ENCODE measurements at places on chromosomes 13 and 19. TPM values are rescaled to one million over a fixed set of nuclear protein-coding genes. Genes with fewer than 3 reads are reported as not detected.

DNA sequence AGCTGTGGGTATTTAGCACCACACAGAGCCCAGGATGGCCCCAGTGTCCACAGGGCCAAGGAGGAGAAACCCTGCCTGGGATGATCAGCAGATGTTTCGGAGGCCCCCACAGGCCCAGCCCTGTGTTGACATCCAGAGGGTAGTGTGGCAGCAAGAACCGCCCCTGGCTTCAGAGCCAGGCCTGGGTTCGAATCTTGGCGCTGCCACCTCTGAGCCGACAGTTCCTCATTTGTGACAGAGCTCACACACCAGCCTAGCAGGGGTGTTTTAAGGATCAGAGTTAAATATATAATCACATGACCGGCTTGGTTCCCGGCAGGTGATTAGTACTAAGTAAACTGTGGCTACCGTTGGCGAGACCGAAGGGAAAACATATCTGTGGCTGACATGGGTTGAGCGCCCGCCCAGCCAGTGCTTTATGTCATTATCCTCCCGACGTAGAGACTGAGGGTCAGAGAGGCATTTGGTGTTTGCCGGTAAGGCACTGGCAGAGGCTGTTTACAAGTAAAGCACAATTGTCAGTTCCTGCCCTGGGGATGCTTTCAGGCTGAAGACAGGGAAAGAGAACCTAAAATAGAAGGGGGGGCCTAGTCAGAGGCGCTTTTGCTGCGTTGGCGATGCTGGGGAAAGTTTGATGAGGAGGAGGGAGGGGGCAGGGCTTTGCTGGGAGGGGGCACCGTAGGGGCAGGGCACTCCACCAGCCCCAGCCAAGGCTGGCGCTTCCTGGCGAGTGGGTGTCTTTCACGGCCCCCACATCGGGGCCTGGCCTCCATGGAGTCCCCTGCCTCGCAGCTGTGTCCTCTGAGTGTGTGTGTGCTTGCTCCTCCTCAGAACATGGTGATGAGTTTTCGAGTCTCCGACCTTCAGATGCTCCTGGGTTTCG is 4.8 kb downstream of the PIAS4 start:
- no peak for DNase-seq
- peaks cover 5% of the 10 kb centered on the region for H3K4me1 ChIP-seq
- H3K27ac ChIP-seq, result no peak overlapping the region
- no peaks in the 10 kb centered on the region for H3K27me3 ChIP-seq
- no peak overlapping the region for H3K4me3 ChIP-seq

- DNase-seq, result no peak
- H3K36me3 ChIP-seq, result no peaks in the 10 kb centered on the region
- peaks cover 30% of the 10 kb centered on the region for H3K4me1 ChIP-seq
- no peak within 1 kb of the TSS for H3K27ac ChIP-seq
- peak within 1 kb of the TSS; percentile 84 for H3K4me3 ChIP-seq
Observed at GRCh38 chr19:17245535-17245984, at the start of gene NR2F6. Gene NR2F6, minus strand, starts transcription at chr19:17245919. Its CDS starts 699 bp downstream, at chr19:17245220.

DNA sequence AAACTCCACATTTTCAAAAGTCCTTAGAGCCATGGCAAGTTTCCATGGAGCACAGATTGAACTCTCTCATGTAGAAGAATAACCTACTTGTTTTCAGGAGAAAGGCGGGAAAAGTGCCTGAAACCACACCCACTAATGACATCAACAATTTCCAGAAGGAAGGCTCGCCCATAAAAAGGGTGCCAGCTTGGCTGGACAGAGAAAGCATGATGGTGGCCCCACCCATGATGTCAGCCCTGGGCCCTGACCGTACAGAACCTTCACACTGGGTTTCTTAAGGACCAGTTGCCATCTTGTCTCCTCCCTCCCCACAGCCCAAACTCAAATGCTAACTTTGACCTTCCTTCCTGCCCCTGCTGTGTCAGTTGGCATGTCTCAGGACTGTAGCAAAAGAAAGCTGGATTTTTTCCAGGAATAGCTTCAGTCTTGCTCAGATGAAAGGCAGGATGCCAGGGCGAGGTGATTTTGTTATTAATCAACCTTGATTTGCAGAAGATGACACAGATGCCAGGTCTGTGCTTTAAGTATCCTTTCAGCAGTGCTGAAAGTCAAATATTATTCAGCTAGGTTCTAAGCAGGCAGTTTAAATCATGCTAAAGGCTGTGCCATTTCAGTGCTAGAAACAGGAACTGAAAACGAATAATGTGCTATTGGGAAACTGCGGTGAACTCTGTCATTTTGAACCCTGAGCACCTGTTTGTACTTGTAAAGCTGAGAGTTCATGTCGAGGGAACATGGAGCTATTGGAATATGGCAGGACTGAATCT is 89.5 kb upstream of the RFC3 start:
- no peak overlapping the region for H3K27ac ChIP-seq
- peak; percentile 63 for DNase-seq
- 0 out of 2 replicates have a peak, but pooled peaks cover 8% of the 10 kb centered on the region for H3K4me1 ChIP-seq
- no peaks in the 10 kb centered on the region for H3K27me3 ChIP-seq
- no peaks in the 10 kb centered on the region for H3K36me3 ChIP-seq
- no peak overlapping the region for H3K4me3 ChIP-seq

- no peak for DNase-seq
- no peaks in the 10 kb centered on the region for H3K27me3 ChIP-seq
Observed at GRCh38 chr13:51683597-51683996, 99.3 kb downstream of the WDFY2 start.

- H3K27ac ChIP-seq, result no peak overlapping the region
- no peaks in the 10 kb centered on the region for H3K4me1 ChIP-seq
- DNase-seq, result no peak
- no peaks in the 10 kb centered on the region for H3K27me3 ChIP-seq
- H3K36me3 ChIP-seq, result peaks cover 6% of the 10 kb centered on the region
- H3K4me3 ChIP-seq, result no peak overlapping the region
Observed at GRCh38 chr19:30003866-30004265, 61.8 kb downstream of the URI1 start.

GRCh38 chr13:76730220-76730619 is 156.0 kb downstream of the KCTD12 start:
- no peak overlapping the region for H3K27ac ChIP-seq
- H3K27me3 ChIP-seq, result peaks cover 6% of the 10 kb centered on the region
- DNase-seq, result no peak
- no peaks in the 10 kb centered on the region for H3K4me1 ChIP-seq
- H3K4me3 ChIP-seq, result no peak overlapping the region

- H3K27me3 ChIP-seq, result no peaks in the 10 kb centered on the region
- peak; percentile 80 for DNase-seq
- no peaks in the 10 kb centered on the region for H3K36me3 ChIP-seq
Observed at GRCh38 chr13:43905435-43906031, 25.8 kb downstream of the LACC1 start.

- H3K4me3 ChIP-seq, result no peak overlapping the region
- no peaks in the 10 kb centered on the region for H3K4me1 ChIP-seq
- no peak overlapping the region for H3K27ac ChIP-seq
- H3K36me3 ChIP-seq, result no peaks in the 10 kb centered on the region
Observed at GRCh38 chr13:80572308-80572922, 231.5 kb upstream of the SPRY2 start.

DNA sequence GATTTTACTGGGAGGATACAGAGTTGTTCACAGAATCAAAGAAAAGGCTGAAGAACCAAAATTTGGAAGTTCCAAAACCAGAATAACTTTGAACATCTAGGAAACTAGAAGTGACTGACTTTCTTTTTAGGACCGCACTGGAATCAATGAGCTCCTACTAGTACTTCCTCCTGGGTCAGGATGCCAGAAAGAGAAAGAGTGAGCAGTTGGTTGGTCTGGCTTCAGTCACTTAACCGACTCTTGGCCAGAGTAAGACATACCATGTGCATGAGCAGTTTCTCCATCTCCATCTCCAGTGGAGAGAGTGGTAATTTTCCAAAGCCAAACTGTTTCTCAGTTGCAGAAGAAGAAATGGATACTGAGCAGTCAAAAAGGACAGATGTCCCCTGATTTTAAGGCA is 27.1 kb upstream of the MTUS2 start:
- H3K36me3 ChIP-seq, result no peaks in the 10 kb centered on the region
- peaks cover 4% of the 10 kb centered on the region for H3K4me1 ChIP-seq
- H3K27me3 ChIP-seq, result peaks cover 54% of the 10 kb centered on the region
- no peak for DNase-seq
- no peak overlapping the region for H3K27ac ChIP-seq
- H3K4me3 ChIP-seq, result no peak overlapping the region

DNA sequence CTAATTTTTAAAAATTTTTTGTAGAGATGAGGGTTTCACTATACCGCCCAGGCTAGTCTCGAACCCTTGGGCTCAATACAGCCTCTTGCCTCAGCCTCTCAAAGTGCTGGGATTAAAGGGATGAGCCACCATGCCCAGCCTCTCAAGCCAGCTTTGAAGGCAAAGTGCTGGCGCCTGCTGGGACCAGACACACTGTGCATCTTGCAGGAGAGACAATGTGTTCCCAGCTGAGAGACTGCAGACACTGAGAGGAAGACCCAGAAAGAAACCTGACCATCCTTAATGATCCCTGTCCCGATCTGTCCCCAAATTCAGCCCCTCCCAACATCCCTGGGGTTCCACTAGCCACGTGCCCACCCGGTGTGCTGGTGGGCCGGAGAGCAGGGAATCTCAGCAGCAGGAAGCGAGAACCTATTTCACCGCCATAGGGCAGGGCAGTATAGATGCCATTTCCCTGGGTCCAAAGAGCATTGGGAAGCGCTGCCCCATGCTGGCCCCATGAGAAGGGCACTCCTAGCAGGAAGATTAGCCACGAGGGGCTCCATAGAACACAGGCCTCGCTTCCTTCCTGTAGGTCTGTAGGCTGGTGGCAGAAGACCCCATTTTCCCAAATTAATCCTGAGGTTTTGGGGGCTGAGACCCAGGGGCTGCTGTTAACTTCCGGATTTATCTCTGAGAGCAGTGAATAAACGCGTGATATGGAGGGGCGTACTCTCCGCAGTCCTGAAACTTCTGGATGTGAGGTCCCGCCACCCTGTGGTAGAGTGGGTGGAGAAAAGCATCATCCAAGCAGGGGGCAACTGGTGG is 968 bp downstream of the RAVER1 start:
- H3K4me3 ChIP-seq, result peak overlapping the region; percentile 84
- DNase-seq, result no peak
- H3K27ac ChIP-seq, result no peak overlapping the region
- peaks cover 27% of the 10 kb centered on the region for H3K36me3 ChIP-seq
- H3K4me1 ChIP-seq, result peaks cover 22% of the 10 kb centered on the region

- no peak overlapping the region for H3K27ac ChIP-seq
- no peaks in the 10 kb centered on the region for H3K4me1 ChIP-seq
- H3K4me3 ChIP-seq, result no peak overlapping the region
- no peaks in the 10 kb centered on the region for H3K27me3 ChIP-seq
Observed at GRCh38 chr13:34640179-34640992, 301.7 kb upstream of the NBEA start.

GRCh38 chr13:99997702-99998214 is 16.2 kb downstream of the ZIC2 start:
- no peaks in the 10 kb centered on the region for H3K4me1 ChIP-seq
- no peak overlapping the region for H3K27ac ChIP-seq
- no peak for DNase-seq
- H3K36me3 ChIP-seq, result no peaks in the 10 kb centered on the region
- H3K27me3 ChIP-seq, result peaks cover 45% of the 10 kb centered on the region
- no peak overlapping the region for H3K4me3 ChIP-seq

GRCh38 chr13:60012488-60012887 is 151.2 kb downstream of the DIAPH3 start:
- no peaks in the 10 kb centered on the region for H3K27me3 ChIP-seq
- no peak overlapping the region for H3K4me3 ChIP-seq
- H3K36me3 ChIP-seq, result no peaks in the 10 kb centered on the region
- H3K4me1 ChIP-seq, result peaks cover 7% of the 10 kb centered on the region
- no peak overlapping the region for H3K27ac ChIP-seq

- H3K27me3 ChIP-seq, result no peaks in the 10 kb centered on the region
- H3K27ac ChIP-seq, result no peak overlapping the region
- no peaks in the 10 kb centered on the region for H3K4me1 ChIP-seq
- no peak overlapping the region for H3K4me3 ChIP-seq
Observed at GRCh38 chr13:62643799-62644524, 1228.3 kb upstream of the PCDH20 start.

- no peaks in the 10 kb centered on the region for H3K27me3 ChIP-seq
- peak overlapping the region; percentile 13 for H3K27ac ChIP-seq
- peak overlapping the region; percentile 71 for H3K4me3 ChIP-seq
- DNase-seq, result peak; percentile 95
Observed at GRCh38 chr19:49151267-49152118, 3.7 kb downstream of the HRC start.

DNA sequence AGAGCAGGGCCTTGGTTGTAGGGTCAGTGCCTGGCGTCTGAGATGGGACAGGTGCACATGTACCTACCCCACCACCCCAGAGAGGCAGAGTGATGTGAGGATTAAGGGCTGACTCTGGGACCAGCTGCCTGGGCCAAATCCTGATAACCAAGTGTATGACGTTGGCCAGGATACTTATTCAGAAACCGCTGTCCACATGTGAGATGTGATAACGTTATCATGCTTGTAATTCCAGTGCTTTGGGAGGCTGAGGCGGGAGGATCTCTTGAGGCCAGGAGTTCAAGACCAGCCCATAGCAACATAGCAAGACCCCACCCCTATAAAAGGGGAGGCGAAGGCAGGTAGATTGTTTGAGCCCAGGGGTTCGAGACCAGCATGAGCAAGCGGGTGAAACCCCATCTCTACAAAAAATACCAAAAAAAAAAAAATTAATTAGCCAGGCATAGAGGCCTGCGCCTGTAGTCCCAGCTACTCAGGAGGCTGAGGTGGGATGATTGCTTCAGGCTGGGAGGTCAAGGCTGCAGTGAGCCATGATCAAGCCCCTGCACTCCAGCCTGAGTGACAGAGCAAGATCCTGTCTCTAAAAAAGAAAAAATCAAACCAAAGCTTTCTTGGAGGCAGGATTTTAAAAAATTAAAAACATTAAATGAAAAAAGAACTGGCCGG is 10.0 kb downstream of the ADGRE5 start:
- DNase-seq, result no peak
- H3K27me3 ChIP-seq, result no peaks in the 10 kb centered on the region
- no peak overlapping the region for H3K27ac ChIP-seq
- no peak overlapping the region for H3K4me3 ChIP-seq
- H3K4me1 ChIP-seq, result no peaks in the 10 kb centered on the region
- H3K36me3 ChIP-seq, result peaks cover 50% of the 10 kb centered on the region

DNA sequence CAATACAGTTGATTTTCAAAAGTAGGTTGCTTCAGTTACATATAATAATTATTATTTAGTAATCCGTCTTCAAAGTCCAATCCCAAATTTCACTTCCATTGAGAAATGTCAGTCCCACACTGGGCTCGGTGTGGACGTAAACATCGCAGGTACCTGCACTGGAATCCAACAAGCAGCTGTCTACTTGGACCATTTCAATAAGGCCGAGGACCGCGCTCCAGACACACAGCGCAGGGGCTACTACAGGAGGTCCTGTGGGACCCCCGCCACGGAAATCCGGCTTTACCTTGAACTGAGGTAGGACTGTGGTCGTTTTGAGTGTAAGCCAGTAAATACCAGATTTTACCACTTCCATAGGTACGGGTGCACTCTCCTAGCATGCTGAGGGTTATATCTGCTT is 30.8 kb downstream of the IRS2 start:
- no peaks in the 10 kb centered on the region for H3K4me1 ChIP-seq
- H3K27me3 ChIP-seq, result no peaks in the 10 kb centered on the region
- no peaks in the 10 kb centered on the region for H3K36me3 ChIP-seq
- no peak overlapping the region for H3K4me3 ChIP-seq
- DNase-seq, result no peak

KLK12 gene
- not detected for total RNA-seq

NUDT19 gene
- 13.3 TPM for total RNA-seq

METTL21C gene
- total RNA-seq, result not detected
